Activated CD8-positive, alpha-beta memory T cell treated with anti-CD3 and anti-CD28 coated beads for 1 hour (primary cell): ENCODE measurements at places on chromosomes 3 and 15.

DNA sequence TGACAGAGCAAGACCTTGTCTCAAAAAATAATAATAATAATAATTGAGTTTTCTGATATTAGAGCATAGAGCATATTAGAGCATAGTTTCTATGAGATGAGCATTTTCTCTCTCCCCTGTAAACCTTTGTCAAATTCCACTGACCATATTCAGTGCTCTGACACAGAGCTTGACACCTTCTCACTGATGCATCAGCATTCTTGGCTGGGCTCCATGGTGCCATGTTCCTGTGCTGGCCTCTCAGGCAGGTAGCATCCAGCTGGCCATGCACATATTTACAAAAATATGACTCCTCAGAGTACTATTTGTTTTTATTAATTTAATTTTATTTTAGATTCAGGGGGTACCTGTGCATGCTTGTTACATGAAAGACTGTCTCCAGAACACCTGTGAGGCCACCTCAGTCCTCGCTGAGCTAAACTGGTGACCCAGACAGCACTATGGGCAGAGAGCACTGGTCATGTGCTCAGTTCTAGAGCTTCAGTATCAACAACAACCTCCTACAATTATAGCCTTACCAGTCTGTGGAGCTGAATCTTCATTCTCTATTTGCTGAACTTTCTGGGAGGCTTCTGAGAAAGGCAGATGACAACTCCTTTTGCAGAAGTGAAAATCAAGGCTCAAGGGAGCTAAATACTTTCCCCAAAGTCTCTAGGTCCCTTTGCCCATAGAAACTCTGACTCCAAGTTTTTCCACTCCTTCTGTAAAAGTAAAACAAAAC lies 21.6 kb upstream of the SLC28A2 start:
- DNase-seq, result no peak

DNA sequence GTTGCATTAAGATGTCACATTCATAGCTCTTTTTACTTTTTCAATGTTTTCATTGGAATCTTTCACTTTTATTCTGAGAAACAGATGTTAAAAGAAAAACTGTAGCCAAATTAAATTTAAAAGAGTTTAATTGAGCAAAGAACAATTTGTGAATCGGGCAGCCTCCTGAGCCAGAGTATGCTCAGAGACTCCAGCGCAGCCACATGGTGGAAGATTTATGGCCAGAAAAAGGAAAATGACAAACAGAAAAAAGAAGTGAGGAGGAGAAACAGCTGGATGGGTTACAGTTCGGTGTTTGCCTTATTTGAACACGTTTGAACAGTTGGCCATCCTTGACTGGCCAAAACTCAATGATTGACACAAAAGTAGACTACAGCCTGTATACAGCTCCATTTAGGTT lies 33.8 kb upstream of the RAB11A start:
- no peak for DNase-seq

DNA sequence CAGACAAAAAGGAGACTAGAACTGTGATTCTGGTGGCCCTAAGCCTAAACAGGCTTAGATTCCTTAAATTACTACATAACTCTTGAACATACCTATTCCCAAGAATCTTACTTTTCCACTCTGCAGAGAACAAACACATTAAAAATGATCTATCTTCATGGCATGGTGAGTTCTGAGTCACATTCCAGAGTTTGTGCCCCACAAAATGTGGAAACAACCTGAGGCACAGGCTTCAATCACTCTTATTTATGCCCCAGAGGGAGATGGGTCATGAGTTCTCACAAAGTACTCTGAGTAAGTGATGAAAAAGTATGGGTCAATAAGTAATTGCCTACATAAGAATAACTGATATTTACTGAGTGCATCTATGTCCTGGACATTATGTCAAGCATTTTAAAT lies 137.5 kb upstream of the SLC2A2 start:
- DNase-seq, result no peak

GRCh38 chr15:59794229-59794886 lies 105.2 kb upstream of the BNIP2 start:
- DNase-seq, result no peak

DNA sequence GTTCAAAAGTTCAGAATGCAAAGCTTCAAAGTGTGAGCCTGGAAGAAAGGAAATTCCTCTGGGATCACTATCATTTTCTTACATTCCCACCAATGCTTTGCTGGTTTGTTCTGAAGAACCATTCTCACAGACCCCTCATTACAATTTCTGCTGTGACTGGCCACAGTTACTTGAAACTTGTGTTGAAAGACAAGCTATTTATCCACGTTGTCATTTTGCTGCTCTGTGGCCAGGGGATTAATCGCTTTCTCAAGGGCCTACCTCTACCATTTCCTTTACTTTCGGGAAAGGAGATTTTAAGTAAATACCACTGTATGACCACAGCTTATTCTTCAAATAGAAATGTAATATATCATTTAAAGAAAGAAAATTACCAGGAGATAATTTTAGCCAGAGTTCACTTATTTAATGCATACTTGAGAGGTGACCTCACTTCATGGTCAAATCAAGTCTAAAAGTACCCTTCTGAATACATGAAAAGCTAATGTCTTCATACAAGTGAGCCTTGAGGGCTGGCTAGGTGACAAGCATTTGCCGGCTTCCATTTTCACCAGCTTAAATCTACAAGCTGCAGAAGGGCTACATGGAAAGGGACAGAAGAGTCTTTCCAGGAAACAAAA lies 69.8 kb upstream of the ROBO2 start:
- no peak for DNase-seq

GRCh38 chr15:74470631-74471395 lies 9.9 kb upstream of the UBL7 start:
- DNase-seq, result no peak

- no peak for DNase-seq
Measured at GRCh38 chr15:67172172-67172571, 82.3 kb downstream of the AAGAB start.
